Lower leg skin (tissue), 4 donors: ENCODE measurements at places on chromosomes 6 and 20.

- DNase-seq: no peak
These were observed 18.9 kb downstream of the KLHL31 start for GRCh38 chr6:53646606-53647005.

DNA sequence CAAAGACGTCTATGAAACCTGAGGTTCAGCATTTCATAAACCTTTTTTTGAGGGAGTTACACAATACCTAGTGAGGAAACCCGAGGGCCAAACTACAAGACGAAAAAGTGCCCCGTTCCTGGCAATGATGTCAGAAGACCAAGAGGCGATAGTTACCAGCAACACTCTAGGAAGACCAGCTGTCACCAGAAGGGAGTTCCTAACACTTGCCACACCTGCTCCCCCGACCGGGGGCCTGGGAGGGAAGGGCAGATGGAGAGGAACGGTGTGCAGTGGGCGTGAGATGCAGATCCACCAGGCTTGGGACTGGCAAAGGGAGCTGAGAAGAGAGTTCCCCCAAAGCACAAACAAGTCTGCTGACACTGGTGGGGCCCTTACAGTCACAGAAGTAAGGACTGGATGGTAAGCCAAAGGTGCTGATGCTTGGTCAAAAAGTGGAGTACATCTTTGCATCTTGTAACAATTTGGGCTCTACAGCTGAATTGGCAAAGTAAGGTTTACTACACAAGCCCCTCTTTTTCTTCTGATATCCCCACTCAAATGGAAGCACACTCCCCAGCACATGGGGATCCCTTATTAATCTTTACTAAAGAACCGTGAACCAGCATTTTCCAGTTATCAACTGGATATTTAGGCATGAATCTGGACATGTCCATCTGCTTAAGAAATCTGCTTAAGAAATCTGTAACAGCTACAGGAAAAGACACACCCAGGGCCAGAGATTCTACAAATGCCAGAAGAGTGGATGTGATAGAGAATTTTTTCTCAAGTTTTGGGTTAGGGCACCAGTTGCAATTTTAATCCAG is 38.5 kb downstream of the PANK2 start:
- peak; percentile 81 for DNase-seq

- DNase-seq: no peak
These were observed 140.8 kb downstream of the BTBD9 start for GRCh38 chr6:38498805-38499445.

- DNase-seq: peak; percentile 24
These were observed 54.2 kb downstream of the BCAS4 start for GRCh38 chr20:50848846-50849673.

GRCh38 chr6:168507297-168507696 is 66.3 kb downstream of the SMOC2 start:
- DNase-seq: no peak

GRCh38 chr6:53214172-53214571 is 65.5 kb upstream of the GCM1 start:
- DNase-seq: no peak

DNA sequence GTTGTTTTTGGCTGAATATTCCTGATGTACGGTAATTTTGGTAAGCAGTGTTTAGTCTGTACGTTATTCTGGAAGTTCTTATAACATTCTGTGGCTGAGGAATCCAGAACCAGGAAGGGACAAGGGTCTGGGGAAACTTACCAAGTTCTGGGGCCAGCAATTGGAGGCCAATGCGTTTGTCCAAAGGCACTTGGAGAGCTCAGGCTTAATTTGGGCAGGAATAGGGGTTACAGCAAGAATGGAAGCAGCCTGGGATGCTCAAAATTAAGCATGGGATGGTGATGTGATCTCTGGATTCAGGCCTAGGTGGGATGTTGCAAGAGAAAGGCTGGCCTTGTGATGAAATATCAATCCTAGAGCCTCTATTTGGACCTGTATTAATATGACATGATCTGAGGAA is 235.2 kb upstream of the NOX3 start:
- no peak for DNase-seq

GRCh38 chr6:44898296-44898930 is 429.7 kb upstream of the RUNX2 start:
- no peak for DNase-seq

- DNase-seq: no peak
These were observed 312.3 kb downstream of the TAF4 start for GRCh38 chr20:61753316-61753942.

GRCh38 chr6:27065183-27065582 is 182.3 kb upstream of the PRSS16 start:
- no peak for DNase-seq

- no peak for DNase-seq
These were observed 877.5 kb upstream of the ADGRB3 start for GRCh38 chr6:67757465-67758033.

DNA sequence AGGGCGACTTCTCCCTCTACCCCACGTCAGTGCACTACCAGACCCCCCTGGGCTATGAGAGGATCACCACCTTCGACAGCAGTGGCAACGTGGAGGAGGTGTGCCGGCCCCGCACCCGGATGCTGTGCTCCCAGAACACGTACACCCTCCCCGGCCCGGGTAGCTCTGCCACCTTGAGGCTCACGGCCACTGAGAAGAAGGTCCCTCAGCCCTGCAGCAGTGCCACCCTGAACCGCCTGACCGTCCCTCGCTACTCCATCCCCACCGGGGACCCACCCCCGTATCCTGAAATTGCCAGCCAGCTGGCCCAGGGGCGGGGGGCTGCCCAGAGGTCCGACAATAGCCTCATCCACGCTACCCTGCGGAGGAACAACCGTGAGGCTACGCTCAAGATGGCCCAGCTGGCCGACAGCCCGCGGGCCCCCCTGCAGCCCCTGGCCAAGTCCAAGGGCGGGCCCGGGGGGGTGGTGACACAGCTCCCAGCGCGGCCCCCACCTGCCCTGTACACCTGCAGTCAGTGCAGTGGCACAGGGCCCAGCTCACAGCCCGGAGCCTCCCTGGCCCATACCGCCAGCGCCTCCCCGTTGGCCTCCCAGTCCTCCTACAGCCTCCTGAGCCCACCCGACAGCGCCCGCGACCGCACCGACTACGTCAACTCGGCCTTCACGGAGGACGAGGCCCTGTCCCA is 57.5 kb upstream of the TMEM181 start:
- DNase-seq: no peak

DNA sequence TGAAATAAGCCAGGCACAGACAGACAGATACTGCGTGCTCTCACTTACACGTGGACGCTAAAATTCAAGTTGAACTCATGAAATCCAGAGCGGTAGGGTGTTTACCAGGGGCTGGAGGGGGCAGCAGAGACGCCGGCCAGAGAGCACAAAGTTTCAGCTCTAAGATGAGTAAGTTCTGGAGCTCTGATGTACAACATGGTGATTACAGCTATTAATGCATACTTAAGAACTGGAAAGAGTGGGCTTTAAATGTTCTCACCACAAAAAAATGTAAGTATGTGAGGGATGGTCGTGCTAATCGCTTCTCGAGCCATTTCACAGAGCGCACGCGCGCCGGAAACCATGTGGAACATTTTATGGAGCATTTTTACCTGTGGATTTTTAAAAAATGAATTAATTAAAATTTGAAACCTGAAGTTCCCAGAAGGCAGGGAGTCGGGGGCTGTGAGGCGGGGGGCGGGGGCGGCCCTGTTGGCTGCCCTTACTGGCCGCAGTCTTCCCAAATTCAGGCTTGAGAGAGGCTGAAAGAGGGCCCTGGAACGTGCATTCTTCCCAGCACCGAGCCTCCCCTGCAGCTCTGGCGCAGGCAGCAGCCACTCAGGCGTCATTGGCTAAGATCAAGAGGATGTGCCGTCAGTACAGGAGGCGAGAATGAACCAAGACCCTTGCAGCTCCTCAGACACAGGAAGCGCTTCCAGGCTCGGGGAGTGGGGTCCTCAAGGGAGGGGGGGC is 8.5 kb upstream of the SLCO4A1 start:
- no peak for DNase-seq

- no peak for DNase-seq
These were observed 314.1 kb upstream of the SGK1 start for GRCh38 chr6:134632024-134632423.

- peak; percentile 66 for DNase-seq
These were observed 26.1 kb downstream of the LOC128125822 start for GRCh38 chr6:63598049-63599036.

- no peak for DNase-seq
These were observed 259.0 kb downstream of the FOXC1 start for GRCh38 chr6:1868561-1869261.

GRCh38 chr6:10434235-10434634 is 19.4 kb upstream of the TFAP2A start:
- DNase-seq: no peak

DNA sequence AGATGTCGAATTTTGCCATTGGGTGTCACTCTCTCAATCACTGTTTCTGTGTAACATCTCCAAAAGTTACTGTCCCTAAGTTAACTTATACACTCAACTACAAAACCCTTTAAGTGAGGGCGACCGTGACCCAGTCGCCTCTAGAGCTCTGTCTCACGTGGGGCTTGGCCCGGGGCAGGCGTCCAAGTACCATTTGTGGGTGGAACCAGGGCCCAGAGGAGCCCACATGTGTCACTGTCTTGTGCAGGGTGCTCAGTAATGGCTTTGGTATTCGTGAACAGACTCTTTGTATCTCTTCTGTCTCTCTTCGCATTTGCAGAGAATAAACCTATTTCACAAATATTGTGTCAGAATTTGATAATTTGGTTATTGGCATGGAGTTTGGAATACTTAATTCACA is 109.9 kb upstream of the THBS2 start:
- peak; percentile 78 for DNase-seq

- no peak for DNase-seq
These were observed 25.3 kb downstream of the DUSP22 start for GRCh38 chr6:317448-318144.

GRCh38 chr20:64246616-64247306 is 8.8 kb upstream of the PCMTD2 start:
- no peak for DNase-seq

GRCh38 chr6:1629316-1629715 is 19.6 kb downstream of the FOXC1 start:
- DNase-seq: no peak

DNA sequence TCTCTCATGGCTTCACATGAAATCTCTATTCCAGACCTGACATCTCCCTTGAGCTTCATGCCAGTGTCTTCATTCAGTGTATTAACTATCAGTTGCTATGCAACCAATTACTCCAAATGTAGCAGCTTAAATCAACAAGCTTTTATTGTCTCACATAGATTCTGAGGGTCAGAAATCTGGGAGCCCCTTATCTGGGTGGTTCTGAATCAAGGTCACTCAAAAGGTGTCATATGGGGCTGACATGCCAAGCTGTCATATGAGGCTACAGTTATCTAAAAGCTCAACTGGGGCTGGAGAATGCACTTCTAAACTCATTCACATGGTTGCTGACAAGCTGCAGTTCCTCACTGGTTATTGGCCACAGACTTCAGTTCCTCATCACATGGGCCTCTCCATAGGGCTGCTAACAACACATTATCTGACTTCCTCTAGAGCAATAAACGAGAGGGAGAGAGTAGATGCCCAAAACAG is 7.3 kb upstream of the CGA start:
- no peak for DNase-seq

GRCh38 chr6:108133594-108134179 is 32.1 kb upstream of the NR2E1 start:
- peak; percentile 87 for DNase-seq

GRCh38 chr6:56904068-56904467 is 50.8 kb upstream of the BEND6 start:
- no peak for DNase-seq

- DNase-seq: no peak
These were observed 175.2 kb downstream of the CDKAL1 start for GRCh38 chr6:20709451-20709850.

DNA sequence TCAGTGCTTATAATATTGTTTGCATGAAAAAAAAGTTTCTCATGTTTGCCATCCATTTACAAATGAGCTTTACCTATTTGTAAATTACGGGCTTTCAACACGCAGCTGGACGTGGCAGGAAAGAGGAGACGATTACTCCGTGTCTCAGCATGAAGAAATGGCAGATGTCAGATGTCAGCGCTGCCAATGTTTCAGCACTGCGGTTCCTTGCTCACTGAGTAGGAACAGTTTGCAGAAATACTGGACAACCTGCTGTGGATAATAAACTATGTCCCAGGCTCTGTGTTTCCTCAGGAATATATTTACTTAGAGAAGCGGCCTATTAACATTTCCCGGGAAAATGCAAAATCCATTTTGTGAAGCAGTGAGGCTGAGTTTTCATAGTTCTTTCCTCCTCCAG is 22.7 kb downstream of the RAMACL start:
- no peak for DNase-seq

DNA sequence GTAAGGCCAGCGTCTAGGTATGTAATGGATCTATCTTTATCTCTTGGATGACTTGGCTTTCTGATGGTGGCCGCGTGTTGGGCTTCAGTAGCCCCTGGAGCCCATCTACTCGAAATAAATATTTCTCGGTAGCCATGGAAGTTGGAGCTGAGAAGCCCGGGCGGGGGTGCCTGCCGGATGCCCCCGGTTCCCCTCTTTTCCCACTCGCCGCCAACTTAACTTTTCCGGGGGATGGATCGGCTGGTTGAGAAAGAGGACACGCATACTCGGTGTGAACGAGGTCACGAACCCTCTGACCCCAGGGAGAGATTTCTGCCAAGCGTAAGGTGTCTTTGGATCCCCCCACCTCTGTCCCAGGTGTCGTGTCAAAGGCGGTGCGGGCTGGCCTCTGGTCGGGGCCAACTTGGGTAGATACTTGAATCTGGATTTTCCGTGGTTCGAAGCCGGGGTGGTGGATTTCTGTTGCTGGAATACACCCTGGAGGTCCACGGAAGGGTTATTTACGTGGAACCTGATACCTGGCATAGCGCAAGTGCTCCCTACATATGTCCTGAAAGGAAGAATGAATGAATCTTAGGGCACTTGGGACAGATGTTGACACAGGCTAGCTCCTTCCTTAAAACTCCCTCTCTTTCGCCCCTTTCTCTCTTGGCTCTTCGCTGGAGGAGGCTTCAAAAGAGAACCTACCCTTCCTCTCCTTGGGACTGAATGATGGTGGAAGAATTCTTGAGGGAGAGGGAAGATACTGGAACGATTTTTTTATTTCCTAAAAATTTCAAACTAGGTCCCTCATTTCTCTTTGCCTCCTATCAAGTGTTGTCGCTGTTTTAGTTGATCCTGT is 996 bp downstream of the DOK5 start:
- DNase-seq: no peak

DNA sequence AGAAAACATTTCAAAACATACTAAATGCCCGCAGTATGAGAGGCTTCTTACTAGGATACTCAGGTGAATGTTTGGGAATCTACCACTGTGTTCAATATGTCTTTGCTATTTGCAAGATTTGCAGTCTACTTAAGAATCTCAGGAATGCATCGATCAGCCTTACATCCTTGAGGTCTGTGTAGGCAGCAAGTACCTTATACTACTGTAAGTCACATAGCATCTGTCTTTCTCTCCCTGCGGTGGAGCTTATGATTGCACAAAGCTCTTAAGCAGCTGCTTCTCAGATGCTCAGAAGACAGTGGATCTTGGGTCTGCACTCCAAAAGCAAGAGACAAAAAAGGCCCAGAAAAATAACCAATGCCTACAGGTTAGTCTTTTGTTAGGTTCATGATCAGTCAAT is 21.4 kb downstream of the PCSK2 start:
- DNase-seq: peak; percentile 6
